ENCODE measurements at places on chromosomes 2 and 18.

GRCh38 chr2:182447863-182448262, 21.0 kb upstream of the PDE1A start:
- H3K4me1 ChIP-seq = no peaks in the 10 kb centered on the region
- H3K27ac ChIP-seq = no peak overlapping the region
- H3K36me3 ChIP-seq = no peaks in the 10 kb centered on the region
- H3K4me3 ChIP-seq = no peak overlapping the region
- H3K27me3 ChIP-seq = no peaks in the 10 kb centered on the region

DNA sequence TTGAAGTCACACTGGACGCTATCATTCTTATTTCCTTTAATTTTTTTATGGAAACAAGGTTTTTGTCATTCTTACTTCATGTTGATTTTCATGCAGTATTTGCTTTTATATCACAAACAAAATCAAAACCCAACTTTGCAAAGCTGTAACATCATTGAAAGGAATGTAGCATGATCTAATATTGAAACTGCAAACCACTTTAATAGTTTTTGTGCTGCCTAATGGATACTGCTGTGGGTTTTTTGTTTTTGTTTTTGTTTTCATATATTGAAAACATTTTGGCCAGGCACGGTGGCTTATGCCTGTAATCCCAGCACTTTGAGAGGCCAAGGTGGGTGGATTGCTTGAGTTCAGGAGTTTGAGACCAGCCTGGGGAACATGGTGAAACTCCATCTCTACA, 81.6 kb downstream of the MAP2 start:
- no peaks in the 10 kb centered on the region for H3K36me3 ChIP-seq
- no peak for DNase-seq
- no peaks in the 10 kb centered on the region for H3K4me1 ChIP-seq

DNA sequence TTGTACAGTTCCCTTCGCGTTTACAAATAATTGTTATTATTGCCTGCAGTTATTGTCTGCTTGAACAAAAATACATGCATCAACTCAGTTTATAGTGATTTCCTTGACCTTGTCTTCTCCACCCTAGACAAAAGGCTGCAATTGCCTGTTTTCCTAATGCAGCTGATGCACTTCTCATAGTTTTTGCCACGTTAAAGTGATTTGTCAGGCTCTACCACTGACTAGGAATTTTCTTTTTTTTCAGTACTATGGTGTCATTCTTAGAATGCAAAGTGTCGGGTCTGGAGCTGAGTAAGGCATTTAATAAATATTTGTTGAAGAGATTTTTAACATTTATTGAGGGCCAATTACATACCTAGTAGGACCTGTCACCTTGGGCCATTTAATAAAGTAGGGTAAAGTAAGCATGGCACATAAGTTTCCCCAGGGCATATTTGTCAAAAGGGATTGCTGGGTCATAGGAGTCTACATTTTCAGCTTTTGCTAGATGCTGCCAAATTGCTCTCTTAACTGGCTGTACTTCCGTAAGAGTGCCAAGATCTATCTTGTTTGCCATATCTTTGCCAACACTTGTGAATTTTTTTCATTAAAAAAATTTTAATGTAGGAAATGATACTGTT, 24.1 kb downstream of the ACSL3 start:
- no peak overlapping the region for H3K27ac ChIP-seq
- H3K36me3 ChIP-seq = no peaks in the 10 kb centered on the region
- no peaks in the 10 kb centered on the region for H3K4me1 ChIP-seq
- H3K4me3 ChIP-seq = no peak overlapping the region
- no peaks in the 10 kb centered on the region for H3K27me3 ChIP-seq
- DNase-seq = no peak

DNA sequence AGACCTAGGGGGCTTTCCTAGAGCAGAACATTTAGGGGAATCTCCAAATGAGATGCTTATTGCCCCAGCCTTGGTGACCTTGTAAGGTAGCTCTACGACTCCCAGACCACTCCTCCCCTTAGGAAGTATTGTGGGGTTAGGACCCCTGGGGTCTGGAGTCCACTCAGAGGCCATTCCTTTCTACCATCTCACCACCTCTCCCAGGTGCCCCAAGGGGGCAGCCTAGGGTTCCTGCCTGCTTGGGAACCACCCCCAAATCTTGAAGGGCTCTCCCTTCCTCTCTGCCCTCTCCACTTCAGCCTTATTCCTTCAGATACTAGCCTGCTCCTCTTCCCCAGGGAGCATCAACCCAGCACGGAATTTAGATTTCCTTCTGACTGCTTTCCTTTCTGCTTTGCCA, 17.5 kb upstream of the EXOC6B start:
- H3K36me3 ChIP-seq = no peaks in the 10 kb centered on the region
- no peak overlapping the region for H3K27ac ChIP-seq
- no peaks in the 10 kb centered on the region for H3K27me3 ChIP-seq
- no peaks in the 10 kb centered on the region for H3K4me1 ChIP-seq

GRCh38 chr2:219531639-219532377, 11.8 kb downstream of the CHPF start:
- H3K36me3 ChIP-seq = no peaks in the 10 kb centered on the region
- DNase-seq = no peak

DNA sequence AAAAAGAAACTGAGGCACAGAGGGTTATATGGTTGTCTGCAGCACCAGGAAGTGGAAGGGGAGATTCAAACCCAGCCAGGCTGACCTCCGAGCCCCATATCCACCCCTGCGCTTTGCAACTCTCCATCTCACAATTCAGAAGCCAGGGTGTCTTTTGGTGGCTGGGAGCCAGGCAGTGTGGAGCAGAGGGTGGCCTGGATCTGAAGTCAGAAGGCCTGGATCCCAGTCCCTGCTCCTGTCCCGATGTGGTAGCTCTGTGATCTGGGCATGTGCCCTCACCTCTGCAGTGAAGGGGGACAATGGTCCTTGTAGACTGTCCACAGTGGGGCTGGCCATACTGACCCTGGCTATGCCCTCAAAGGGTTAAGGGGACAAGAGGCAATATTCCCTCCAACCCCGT, 57.0 kb downstream of the CIB4 start:
- H3K27me3 ChIP-seq = no peaks in the 10 kb centered on the region
- H3K36me3 ChIP-seq = no peaks in the 10 kb centered on the region
- H3K27ac ChIP-seq = no peak overlapping the region
- H3K4me1 ChIP-seq = no peaks in the 10 kb centered on the region
- DNase-seq = no peak

- H3K27ac ChIP-seq = peak overlapping the region; percentile 38
- H3K4me3 ChIP-seq = no peak overlapping the region
- H3K4me1 ChIP-seq = peaks cover 27% of the 10 kb centered on the region
These were observed 81.9 kb upstream of the TXNDC2 start for GRCh38 chr18:9803698-9804516.

DNA sequence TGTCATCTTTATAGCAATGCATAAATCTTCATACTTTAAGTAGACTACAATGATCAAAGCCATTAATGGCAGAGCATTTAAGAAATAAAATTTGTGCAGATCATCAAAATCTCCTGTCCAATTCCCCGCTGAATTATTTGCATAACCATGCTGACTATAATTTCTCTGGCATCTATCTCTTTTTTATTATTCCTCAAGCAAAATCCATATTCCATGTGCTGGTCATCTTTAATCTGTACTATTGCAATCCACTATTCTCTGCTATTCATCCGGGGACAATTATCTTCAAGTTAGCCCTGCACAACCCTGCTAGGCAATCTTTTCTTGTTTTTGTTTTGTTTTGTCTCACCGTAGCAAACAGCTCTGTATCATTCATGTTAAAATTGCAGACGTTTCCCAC, 1469.6 kb upstream of the NXPH2 start:
- no peaks in the 10 kb centered on the region for H3K27me3 ChIP-seq
- H3K27ac ChIP-seq = no peak overlapping the region
- no peak overlapping the region for H3K4me3 ChIP-seq
- no peaks in the 10 kb centered on the region for H3K36me3 ChIP-seq
- H3K4me1 ChIP-seq = no peaks in the 10 kb centered on the region

DNA sequence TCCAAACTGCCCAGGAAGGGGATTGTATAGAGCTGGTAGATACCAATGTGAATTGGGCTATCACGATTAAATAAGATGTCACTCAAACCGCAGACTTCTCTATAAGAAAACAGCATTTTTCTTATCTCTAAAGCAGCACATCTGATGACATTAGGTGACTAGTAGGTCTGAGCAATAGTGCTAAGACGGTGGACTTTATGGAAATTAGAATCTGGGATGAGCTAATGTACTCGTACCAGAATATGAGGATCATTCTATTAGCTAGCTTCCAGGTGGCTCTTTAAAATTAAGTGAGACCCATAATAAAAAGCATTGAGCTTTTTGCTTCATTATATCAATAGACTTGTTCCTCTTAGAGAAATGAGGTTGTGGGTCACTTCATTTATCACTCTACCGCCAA, 130.0 kb upstream of the MC4R start:
- no peaks in the 10 kb centered on the region for H3K36me3 ChIP-seq
- no peak for DNase-seq
- no peaks in the 10 kb centered on the region for H3K4me1 ChIP-seq
- H3K4me3 ChIP-seq = no peak overlapping the region
- no peaks in the 10 kb centered on the region for H3K27me3 ChIP-seq
- no peak overlapping the region for H3K27ac ChIP-seq

- H3K36me3 ChIP-seq = no peaks in the 10 kb centered on the region
- no peak overlapping the region for H3K27ac ChIP-seq
- no peak overlapping the region for H3K4me3 ChIP-seq
- DNase-seq = no peak
These were observed 487.4 kb upstream of the ZEB2 start for GRCh38 chr2:145007093-145007959.

Data from H1 (cell line).